ENCODE measurements at places on chromosomes 5 and 9.

GRCh38 chr5:79505138-79505537 lies 8.8 kb downstream of the HOMER1 start:
- no peak for DNase-seq

GRCh38 chr9:126783949-126784348 lies 20.9 kb upstream of the ZBTB43 start:
- no peak for DNase-seq

GRCh38 chr5:81017320-81017719 lies 57.2 kb downstream of the RASGRF2 start:
- DNase-seq: no peak

- no peak for DNase-seq
These were observed 132.2 kb upstream of the TARS1 start for GRCh38 chr5:33308586-33308985.

GRCh38 chr5:128366147-128366546 lies 171.9 kb downstream of the FBN2 start:
- DNase-seq: no peak

GRCh38 chr9:120998111-120998510 lies 52.0 kb downstream of the C5 start:
- no peak for DNase-seq

DNA sequence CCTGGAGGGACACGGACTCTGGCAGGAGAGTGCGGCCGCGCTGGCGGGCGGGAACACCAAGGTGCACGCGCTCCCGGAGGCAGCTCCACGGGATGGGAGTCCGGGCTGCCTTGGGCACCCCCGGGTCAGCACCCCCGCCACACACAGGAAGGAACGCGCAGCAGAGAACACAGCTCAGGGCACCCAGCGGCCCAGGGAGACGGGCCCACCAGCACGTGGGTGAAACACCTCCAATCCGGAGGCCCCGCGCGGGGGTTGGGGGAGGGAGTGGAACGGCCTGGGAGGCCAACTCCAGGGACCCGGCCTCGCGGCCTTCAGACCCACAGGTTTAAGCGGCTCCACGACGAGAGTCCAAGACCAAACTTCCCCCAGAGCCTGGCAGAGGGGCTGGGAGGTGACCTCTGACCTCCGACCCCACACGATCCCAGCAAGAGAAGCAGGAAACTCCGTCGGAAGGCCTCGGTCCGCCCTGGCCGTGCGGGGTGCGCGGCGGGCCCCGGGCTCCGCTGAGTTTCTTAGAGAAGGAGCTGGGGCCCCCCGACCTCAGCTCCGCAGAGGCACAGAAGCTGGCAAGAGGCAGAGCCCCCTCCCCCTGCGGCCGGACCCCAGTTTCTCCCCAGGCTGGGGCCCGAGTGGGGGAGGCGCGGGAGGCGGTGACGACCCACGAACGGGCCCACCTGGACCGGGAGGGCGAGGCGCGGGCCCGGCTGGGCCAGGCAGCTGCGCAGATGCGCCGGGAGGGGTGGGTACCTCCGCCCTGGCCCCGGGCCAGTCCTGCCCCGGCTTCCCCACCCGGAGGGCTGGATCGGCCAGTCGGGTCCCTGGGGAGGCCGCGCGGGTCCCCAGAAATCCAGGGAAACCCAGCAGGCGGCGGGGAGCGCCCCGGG lies 851 bp downstream of the NACC2 start:
- DNase-seq: no peak

GRCh38 chr5:10248378-10249260 lies 1.1 kb downstream of the ATPSCKMT start:
- no peak for DNase-seq

GRCh38 chr5:93570294-93571113 lies 10.5 kb downstream of the NR2F1-AS1 start:
- DNase-seq: no peak

GRCh38 chr9:38066914-38067858 lies 1.8 kb downstream of the SHB start:
- no peak for DNase-seq

DNA sequence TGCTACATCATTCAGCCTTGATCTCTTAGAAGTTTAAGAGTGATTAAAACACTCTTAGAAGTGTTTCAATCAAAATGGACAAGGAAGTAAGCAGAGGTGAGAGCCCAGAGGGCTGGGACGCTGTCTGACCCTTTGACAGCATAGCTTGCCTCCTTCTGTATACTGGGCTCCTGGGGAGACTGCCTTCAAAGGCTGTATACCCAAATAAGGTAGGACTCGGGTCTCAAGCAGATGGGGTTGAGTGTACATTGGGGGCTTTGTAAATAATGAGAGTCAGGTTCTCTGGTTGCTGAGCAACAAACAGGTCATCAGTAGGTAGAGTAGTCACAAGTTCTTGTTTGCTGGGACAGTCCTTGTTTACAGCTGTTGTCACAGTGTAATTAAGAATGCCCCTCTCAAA lies 97.1 kb downstream of the PJA2 start:
- DNase-seq: no peak

DNA sequence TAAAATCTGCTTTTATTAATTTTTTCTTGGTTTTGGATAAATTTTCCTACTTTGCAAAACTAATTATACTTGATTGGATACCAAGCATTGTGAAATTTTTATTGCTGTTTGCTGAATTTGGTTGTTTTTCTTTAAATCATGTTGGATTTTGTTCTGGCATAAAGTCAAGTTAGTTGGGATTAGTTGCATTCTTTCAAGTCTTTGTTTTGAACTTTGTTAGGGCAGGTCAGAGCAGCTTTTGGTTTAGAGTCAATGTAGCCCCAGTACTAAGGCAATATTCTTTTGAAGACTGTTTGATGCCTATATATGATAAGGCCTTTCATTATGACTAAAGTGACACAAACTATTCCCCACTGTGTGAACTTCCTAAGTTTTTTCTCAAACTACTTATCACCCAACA lies 531.1 kb downstream of the RASEF start:
- DNase-seq: no peak

DNA sequence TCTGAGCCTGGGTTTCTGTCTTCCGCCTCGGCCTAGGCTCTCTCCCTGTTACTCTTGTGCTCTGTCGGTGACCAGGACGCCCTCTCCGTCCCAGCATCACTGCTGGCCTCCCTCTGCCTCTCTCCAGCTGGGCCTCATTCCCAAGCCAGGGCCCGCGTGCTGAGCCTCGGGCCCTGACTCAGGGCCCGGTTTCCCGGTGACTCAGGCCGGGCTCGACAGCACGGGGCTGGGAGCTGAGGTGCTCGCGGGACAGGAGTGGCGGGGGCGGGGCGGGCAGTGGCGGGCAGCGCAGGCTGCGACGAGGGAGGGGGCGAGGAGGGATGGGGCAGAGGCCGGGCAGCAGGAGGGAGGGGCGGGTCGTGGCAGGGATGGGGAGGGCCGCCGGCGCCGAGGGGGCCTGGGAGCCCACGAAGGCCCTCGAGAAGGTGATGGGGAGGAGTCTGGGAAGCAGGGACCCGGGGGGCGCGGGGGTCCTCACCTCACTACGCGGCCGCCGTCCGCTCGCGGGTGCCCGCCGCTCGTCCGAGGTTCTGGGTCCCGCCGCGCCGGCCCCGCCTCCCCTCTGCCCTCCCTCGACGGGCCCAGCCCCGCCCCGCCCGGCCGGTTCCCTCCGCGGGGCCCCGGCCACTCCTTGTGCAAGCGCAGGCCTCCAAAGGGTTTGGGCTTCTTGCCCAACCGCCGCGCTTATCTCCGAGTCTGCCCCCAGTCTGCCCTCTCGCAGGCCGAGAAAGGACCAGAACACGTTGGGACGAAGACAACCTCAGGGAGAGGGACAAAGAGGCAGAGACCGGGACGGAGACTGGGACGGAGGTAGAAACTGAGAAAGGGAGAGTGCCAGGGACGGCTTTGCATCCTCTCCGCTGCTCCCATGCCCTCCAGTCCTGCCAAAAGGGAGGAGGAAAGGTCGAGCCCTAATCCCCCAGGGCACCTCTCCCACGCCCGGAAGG lies at the start of gene ARAP3:
Gene ARAP3 (minus strand): TSS at position 536 of the 947 bp plus-strand sequence. CDS start 1,744 bp downstream, outside the sequence.
- DNase-seq: peak; percentile 94

DNA sequence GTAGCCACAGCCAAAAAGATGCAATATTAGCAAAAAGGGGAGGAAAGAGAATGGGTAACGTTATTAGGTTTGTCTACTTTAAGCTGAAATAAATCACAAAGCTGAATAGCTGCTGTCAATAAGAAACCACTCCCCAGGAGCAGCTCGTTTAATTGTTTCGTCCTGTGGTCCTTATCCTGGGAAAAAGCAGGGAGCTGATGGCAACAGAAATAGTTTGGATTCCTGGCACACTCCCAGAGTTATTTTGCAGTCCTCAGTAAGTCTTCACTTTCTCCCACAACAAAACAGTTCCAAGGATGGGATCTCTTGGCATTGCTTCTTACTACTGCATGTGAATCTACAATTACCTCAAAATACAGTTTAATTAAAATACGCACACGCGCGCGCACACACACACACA lies 28.8 kb downstream of the FRMD3 start:
- DNase-seq: no peak

DNA sequence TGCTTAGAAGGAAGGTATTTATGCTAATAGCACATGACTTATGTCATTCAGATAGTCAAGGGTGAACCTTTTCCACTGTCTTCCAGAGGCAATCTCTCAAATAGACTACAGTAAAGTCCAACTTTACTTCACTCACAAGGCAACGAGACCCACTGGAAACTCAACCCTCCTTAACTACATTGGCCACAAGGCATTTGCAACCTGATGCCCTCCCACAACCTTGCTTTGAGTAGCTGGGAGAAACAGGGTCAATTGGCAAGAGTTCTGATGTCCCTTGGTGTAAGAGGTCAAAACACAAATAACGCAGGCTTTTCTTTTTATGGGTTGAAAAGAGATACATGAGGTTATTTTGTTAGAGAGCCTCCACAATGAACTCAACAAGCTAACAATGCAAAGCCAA lies 6.1 kb downstream of the GAS1 start:
- DNase-seq: no peak

GRCh38 chr5:78638973-78639669 lies 9.5 kb downstream of the LHFPL2 start:
- no peak for DNase-seq

DNA sequence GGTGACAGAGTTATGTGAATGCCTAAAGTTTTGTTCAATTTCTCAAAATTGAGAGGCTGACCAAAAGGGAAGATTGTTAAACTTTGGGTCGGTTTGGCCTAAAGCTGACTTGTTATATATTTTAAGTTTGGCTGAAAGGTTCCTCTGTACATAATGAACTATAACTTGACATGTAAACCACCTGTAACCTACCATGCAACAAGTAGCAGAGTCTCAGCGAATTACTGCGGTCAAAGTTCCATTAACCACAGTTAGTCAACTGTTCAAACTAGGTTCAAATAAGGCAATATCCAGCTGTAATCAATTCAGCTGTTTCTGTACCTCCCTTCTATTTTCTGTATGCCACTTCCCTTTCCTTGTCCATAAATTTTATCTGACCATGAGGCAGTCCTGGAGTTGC lies 325.1 kb upstream of the NMUR2 start:
- DNase-seq: no peak

- peak; percentile 26 for DNase-seq
These were observed 20.3 kb downstream of the EXOC3 start for GRCh38 chr5:463301-463700.

DNA sequence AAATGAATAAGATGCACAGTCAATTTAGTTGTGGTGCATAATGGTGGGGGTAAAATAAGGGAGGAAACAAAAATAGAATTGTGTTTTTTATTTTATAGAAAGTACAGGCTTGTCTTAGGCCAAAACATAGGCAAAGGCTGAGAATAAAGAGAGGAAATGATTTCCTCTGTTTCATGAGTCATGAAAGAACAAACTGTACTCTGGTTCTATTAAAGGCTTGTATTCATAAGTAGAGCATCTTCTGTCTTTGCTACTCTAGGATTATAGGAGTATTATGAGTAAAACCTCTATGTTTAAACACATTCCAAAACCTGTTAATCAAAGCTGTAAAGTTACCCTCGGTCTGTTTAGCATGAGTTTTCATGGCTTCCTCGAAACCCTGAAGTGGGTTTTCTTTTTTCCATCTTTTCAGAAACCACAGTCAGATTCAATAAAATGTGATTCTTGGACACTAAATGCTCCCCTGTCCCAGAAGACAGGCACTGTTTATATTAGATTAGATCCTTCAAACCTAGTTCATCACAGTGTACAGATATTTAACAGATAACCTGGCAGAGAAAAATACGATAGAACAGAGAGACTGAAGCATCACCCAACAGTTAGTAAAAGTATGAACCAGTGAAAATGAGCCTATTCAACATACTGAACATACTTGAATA lies 473.9 kb upstream of the CYLC2 start:
- no peak for DNase-seq

DNA sequence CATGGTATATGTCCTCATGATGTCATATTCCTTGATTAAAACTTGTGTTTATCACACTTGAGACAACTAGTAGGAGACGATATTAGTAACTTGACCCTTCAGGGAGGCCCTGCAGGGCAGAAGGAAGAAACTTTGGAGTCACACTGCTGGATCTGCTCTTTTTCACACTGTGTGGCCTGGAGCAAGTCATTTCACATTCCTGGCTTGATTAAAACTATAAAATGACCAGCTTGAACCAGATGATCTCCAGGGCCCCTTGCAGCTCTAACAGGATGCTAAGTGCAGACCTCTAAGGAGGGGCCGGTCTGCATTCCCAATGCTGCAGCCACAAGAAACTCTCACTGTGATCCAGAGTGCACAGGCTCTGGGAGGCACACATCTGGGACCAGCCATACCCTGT lies 146.4 kb upstream of the ZNF366 start:
- no peak for DNase-seq
